Aortic smooth muscle cell (primary cell): ENCODE measurements at places on chromosomes 4 and X. TPM values are rescaled to one million over a fixed set of nuclear protein-coding genes. Genes with fewer than 3 reads are reported as not detected.

Gene C1QTNF7
- 0.26 and 1.1 TPM in 2 replicates for total RNA-seq

Gene KLF8
- total RNA-seq: 1.8 and 3.2 TPM in 2 replicates

Gene RGS12
- total RNA-seq: 17.4 and 21.5 TPM in 2 replicates

Gene SFRP2
- not detected in 2 replicates for total RNA-seq

Gene SSX4B
- not detected in 2 replicates for total RNA-seq

Gene ZNF157
- 0.12 and 0.13 TPM in 2 replicates for total RNA-seq

Gene FGFBP1
- total RNA-seq: not detected in 2 replicates

Gene STX18
- 25.4 and 29.2 TPM in 2 replicates for total RNA-seq

Gene GRPEL1
- total RNA-seq: 34.8 and 46.5 TPM in 2 replicates

Gene MUC7
- not detected in 2 replicates for total RNA-seq
